NCI-H526 (cell line): ENCODE measurements at places on chromosomes 1 and 21.

DNA sequence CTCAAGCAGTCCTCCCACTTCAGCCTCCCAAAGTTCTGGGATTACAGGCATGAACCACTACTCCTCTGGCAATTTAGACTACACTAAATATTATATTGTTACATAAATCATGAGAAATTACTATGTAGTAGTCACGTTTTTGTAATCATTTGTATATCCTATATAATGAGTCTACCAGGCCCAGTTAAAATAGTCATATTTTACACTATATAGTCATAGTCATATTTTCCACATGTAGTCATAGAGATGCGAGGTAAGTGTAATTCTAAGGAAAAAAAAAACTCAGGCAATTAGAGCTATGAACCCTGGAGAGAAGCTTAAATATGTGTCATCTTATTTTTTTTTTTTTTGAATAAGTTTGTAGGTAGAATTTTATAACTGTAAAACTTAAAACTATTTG lies 90.0 kb downstream of the FNBP1L start:
- DNase-seq, result no peak

GRCh38 chr1:91884459-91885212 lies 1.3 kb downstream of the TGFBR3 start:
- peak; percentile 47 for DNase-seq

DNA sequence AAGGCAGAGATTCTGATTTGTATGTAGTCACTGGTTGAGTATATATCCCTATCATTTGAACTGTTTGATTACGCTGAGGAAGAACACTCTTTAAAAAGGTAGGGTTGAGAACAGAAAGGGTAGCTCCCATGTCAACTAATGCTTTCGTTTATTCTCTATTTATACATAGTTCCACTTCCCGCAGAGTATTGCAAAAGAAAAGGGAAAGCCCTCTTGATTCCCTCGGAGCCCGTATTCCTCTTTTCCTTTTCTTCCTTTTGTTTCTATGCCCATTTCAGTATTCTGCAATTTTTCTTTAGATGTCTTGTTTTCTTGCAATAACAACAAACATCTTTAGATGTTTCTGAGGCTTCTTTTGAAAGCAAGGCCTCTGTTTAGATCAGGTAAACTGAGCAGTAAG lies 78.2 kb downstream of the DNTTIP2 start:
- DNase-seq, result no peak

DNA sequence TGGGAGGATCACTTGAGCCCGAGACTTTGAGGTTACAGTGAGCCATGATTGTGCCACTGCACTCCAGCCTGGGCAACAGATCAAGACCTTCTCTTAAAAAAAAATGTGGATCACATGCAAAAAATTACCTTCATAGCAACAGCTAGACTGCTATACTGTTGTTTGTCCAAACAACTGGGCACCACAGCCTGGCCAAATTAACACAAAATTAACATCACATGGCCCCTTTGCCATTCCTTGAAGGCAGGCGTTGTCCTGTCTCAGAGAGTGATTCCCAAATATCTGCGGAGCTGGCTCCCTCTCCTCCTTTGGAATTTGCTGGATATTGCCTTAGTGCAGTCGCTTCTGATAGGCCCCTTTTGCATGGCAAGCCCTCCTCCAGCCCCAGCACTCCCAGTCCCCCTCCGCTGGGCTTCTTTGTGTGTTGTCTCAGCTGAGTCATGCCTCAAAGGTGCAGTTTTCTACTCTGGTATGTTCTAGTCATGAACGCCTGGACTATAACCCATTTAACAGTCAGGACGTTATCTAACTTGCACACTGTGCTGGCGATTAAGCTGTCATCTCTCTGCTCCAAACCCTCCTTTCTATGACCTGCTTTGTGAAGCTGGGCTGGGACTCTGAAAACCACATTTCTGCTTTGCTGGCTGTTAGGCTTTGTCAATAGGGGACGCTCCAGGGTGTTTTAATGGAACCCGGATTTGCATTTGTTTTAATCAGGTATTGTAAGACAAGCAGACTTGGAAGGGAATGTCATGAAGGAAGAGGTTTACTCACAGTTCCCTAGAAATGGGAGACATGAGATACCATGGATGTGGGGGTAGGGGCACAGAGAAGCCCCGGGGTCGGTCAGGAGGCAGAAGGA lies 20.1 kb upstream of the HPCAL4 start:
- DNase-seq, result no peak

DNA sequence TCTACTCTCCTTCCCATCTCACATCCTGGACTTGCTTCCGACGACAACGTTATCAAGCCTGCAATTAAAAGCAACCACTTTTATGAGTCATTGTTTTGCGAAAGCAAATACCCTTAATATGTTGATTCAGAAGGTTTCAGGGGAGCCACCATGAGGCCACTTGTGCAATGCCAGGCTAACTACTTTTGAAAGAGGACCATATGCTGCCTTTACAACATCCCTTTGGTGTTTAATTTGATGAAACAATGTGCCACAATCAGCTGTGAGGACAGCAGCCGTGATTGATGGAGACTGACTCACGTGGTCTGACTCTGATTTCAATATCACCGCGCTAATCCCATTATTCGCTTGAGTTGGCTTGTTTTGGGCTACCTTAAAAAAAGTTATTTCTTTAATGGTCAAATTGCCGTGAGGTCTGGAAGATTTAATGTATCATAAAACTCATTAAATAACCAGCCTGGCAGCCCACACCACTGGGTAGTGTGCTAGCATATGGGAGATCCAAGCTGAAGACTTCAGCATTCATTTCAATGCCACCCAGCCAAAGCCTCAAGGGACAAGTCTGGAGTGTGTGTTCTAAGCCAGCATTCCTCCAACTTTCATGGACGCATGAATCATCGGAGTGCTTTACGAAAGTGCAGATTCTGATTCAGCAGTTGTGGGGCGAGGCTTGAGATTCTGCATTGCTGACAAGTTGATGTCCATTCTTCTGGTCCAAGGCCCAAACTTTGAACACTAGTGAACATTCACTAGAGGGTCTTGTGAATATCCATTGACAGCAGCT lies 73.3 kb upstream of the PAXBP1 start:
- DNase-seq, result no peak
